ENCODE measurements at places on chromosomes 5 and 9. TPM values are rescaled to one million over a fixed set of nuclear protein-coding genes. Genes with fewer than 3 reads are reported as not detected.

The SPAG8 gene
- 0.25 TPM for total RNA-seq

- no peak for DNase-seq
These were observed 60.0 kb upstream of the FER start for GRCh38 chr5:108687595-108688200.

- no peak for DNase-seq
These were observed 454.3 kb downstream of the KDM4C start for GRCh38 chr9:7212101-7212500.

The ACOT12 gene
- 76.4 TPM for total RNA-seq

- no peak for DNase-seq
These were observed 466.8 kb upstream of the BRINP1 start for GRCh38 chr9:119836036-119836435.

GRCh38 chr5:92917044-92917443 is 664.0 kb downstream of the NR2F1-AS1 start:
- no peak for DNase-seq

DNA sequence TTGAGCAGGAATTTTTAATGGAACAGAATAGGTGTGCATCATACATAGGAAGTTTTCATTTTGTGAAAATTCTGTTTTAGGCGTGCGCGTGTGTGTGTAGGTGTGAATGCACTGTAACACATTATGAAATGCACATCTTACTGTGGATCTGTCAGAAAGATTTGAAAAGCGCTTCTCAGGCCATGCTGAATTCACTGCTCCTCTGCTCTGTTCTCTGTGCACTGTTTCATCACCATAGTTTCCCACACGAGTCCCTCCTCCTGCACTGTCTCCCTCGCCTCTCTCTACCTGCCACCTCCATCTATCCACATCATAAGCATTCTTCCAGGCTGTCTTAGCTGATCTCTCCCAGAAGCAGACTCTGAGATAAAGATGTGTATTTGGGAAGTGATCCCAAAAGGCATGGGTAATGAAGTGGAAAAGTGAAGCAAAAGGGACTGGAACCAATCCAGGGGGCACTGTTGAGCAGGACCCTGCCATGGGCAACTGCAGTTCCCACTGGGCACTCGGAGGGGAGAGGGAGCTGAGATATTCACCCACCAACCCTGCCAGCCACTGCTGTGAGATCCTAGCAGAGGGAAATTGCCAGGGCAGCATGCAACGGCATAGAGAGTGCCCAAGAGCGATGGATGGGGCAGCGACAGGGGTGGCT is 65.9 kb downstream of the GABBR2 start:
- DNase-seq: no peak

The GPX8 gene
- total RNA-seq: 1.0 TPM

DNA sequence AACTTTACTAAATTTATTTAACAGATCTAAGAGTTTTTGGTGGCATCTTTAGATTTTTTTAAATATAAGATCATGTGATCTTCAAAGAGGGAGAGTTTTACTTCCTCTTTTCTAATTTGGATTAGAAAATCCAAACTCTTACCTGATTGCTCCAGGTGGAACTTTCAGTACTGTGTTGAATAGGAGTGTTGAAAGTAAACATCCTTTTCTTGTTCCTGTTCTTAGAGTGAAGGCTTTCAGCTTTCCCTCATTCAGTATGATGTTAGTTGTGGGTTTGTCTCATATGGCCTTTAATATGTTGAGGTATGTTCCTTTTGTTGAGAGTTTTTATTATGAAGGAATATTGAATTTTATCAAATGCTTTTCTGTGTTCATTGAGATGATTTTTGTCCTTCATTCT is 650.0 kb upstream of the SGCD start:
- DNase-seq: no peak

The ROR2 gene
- 0.70 TPM for total RNA-seq

- no peak for DNase-seq
These were observed 114.0 kb upstream of the ALDH1B1 start for GRCh38 chr9:38278457-38278856.

- DNase-seq: no peak
These were observed 3.0 kb upstream of the SLC6A18 start for GRCh38 chr5:1222147-1222546.

DNA sequence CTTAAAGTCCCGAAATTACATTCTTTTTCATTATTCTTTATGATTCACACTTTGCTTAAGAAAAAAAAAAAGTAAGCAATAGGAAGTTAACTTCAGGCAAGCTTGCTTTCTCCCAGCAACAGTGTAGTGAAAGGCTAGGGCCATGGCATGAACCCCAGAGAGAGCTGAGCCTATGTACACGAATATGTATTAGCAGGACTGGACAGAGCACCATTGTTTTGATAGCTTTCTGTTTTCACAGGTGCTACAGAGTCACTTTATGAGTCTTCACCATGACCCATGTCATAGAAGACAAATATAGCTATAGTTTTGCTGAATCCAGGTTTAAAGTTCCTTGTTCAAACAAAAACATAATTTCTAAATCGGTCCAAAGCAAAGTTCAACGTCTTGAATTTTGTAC is 199.2 kb downstream of the ADAMTSL1 start:
- no peak for DNase-seq

- DNase-seq: no peak
These were observed 413.9 kb downstream of the GADD45G start for GRCh38 chr9:90018688-90019087.

DNA sequence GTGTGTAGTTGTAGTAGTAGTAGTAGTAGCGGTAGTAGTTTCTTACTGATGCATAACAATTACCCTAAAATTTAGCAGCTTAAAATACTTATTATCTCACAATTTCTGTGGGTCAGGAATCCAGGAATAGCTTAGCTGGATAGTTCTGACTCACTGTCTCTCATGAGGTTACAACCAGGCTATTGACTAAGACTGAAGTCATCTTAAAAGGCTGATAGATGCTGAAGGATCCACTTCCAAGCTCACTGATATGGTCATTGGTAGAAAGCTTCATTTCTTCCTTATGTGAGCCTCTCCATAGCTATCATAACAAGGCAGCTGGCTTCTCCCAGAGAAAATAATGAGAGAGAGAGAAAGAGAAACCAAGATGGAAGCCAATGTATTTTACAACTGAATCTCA is 147.5 kb upstream of the FBXL17 start:
- no peak for DNase-seq

The PCDHB16 gene
- total RNA-seq: 0.09 TPM

The CATSPER3 gene
- 0.33 TPM for total RNA-seq

- no peak for DNase-seq
These were observed 67.2 kb downstream of the PSD2 start for GRCh38 chr5:139862803-139863202.

The RNF180 gene
- total RNA-seq: 13.7 TPM

The MLLT3 gene
- 25.5 TPM for total RNA-seq

- DNase-seq: no peak
These were observed 41.6 kb downstream of the TSTD2 start for GRCh38 chr9:97591535-97591934.

DNA sequence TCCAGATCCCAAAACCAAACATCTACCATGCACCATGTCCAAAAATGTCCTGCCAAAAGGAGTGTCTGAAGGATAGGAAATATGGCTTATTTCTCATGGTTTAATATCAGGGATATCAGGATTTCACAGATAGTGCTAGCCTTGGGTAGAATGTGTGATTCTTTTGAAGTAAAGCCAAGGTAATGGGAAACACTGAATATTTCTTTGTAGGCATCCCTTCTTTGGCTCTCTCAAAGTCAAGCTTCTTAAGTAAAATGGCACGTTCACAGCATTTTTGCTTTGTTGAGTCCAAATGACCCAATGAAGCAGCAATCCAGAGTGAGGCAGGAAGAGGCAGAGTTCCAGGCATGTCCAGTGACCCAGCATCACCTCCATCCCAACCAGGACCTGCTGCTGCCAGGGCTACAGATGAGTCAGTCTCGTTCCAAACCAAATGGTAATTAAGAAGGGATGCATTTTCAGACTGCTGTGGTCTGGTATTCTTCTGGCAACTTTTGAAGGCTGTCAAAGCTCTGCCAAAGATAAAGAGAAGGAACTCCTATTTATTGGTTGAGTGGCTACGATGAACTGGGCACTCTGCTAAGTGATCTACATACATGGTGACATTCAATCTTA is 678.8 kb upstream of the KLF4 start:
- DNase-seq: no peak

- no peak for DNase-seq
These were observed 35.5 kb downstream of the CAMK4 start for GRCh38 chr5:111259636-111260035.

The MARCOL gene
- total RNA-seq: not detected

DNA sequence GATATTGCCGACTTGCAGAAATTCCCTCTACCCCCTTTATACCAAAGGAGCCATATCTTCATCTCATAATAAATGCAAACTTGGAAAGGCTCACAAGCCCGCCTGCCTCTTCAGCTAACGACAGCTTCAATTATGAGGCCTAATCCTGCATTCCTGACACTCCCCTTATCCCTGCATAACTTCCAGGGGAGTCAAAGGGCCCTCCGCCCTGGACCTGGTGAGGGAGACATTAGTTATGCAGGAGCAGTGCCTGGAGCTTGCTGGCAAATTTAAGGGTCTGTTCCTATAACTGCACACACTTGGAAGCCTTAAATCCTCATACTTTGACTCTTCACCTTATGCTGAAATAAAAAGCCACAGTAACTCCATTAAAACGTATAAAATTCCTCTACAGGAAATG is 617.9 kb downstream of the BNC2 start:
- no peak for DNase-seq

GRCh38 chr9:95775191-95775590 is 100.3 kb upstream of the ERCC6L2 start:
- DNase-seq: no peak

- no peak for DNase-seq
These were observed 6.1 kb downstream of the NSMF start for GRCh38 chr9:137452761-137453642.

The CEP72 gene
- 5.9 TPM for total RNA-seq

- DNase-seq: no peak
These were observed 281.4 kb downstream of the SPOCK1 start for GRCh38 chr5:137217599-137218200.

DNA sequence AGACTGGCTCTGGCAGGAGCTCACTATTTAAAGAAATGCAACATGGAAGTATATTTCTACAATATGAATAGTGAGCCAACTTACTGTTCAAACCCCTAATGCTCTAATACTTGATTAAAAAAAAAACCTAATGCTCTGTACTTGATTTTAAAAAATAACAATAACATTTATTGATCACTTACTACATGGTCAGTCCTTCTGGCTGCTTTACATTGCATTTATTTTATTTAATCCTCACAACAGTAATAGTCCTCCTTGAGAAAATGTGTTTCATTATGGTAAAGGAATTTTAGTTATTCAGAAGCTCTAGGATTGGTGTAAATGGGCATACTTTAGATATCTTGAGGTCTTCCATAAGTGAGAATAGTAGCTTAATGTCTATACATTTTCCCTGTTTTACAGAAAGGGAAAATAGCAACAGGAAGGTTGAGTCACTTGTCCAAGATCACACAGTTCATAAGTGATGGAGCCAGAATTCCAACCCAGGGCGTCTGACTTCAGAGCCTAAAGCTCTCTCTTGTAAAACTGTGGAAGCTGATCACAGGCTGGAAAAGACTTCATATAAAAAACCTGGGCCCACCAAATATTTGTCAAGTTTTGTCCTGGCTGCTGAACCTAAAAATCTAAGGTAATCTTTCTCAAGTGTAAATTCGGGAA is 1.0 kb downstream of the STARD4 start:
- DNase-seq: no peak

GRCh38 chr5:60387051-60387440 is 312.9 kb downstream of the DEPDC1B start:
- DNase-seq: no peak

GRCh38 chr9:80811003-80811402 is 878.3 kb downstream of the TLE1 start:
- DNase-seq: no peak

The GALT gene
- 58.6 TPM for total RNA-seq

- no peak for DNase-seq
These were observed 45.2 kb upstream of the IL6ST start for GRCh38 chr5:56039985-56040384.

- no peak for DNase-seq
These were observed 100.7 kb downstream of the PAM start for GRCh38 chr5:102855681-102856388.

GRCh38 chr9:105500108-105500766 is 52.4 kb downstream of the FSD1L start:
- no peak for DNase-seq

- DNase-seq: no peak
These were observed 85.4 kb downstream of the YTHDC2 start for GRCh38 chr5:113598926-113599325.

GRCh38 chr9:96245399-96245798 is 56.6 kb downstream of the HSD17B3 start:
- no peak for DNase-seq

DNA sequence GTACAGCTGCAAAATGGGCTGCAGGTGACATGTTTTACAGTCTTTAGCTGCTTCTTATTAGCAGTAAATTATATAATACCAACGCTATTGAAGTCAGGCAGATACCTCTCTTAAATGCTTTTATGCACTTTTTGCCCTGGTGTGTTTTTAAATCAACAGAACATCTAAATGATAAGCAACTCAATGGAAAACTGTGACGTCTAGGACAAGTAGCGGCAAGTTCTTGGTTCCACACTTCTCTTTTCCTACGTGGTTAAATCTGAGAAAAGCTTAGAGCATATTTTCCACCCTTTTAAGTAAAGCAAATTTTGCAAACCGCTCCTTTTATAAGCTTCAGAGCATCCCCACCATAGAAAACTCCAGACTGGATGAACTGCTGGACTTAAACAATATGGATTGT is 58.1 kb downstream of the CEMIP2 start:
- no peak for DNase-seq

DNA sequence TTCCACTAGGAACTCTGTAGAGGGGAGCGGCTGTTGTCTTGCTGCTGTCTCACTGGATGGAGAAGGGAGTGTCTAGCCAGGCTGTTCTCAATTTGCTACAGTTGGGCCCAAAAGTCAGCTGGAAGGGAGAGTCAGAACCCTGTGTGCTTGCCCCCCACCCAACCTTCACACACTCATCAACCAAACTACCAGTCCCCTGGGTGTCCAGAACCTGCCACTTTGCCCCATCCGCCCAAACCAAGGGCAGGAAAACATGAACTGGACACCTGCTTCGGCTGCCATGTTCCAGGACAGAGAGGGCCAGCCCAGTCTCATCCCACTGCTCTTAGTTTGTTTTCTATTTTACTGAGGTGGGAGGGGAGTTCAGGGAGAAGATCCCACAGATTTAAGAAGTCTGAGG is 82.1 kb downstream of the S1PR3 start:
- DNase-seq: no peak

DNA sequence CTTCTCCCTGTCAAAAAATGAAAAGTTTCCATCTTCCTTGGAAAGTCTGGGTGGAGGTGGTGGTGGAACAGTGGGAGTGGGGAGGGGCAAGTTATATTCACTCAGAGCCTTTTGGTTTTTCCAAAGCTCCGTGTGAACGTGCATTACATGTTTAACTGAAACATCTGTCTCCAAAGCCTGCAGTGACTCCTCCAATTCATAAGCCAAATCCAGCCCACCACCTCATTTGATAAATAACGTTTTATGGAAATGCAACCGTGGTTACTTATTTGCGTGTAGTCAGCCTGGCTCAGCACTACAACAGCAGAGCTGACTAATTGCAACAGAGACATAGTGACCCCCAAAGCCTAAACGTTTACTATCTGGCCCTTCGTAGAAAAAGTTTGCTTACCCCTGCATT is 13.9 kb downstream of the TNFSF8 start:
- DNase-seq: no peak
